ENCODE measurements at places on chromosomes 5 and 9. TPM values are rescaled to one million over a fixed set of nuclear protein-coding genes. Genes with fewer than 3 reads are reported as not detected.

The MIGA2 gene
- total RNA-seq: 16.8 TPM

The SPINK4 gene
- total RNA-seq: not detected

The PCDHB5 gene
- 7.0 TPM for total RNA-seq

The MORN5 gene
- total RNA-seq: not detected
